ENCODE measurements at places on chromosomes 7 and 10.

DNA sequence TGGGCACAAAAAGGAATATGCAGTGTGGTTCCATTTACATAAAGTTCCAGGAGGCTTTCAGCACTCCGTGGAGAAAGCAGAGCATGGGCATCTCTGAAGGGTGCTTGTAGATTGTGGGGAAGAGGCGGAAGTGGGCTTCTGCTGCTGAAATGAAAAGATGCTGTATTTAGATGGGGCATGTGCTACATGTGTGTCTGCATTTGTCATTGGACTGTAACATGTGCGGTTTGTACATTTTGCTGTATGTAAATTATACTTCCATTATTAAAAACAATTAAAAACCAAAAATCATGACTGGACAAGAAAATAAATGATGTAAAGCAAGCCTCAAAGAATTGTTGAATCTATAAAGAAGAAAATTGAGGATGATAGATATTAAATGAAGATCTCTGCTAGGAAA lies 334.0 kb downstream of the WDR37 start:
- no peak for DNase-seq

- no peak for DNase-seq
These were observed 665 bp downstream of the INSYN2A start for GRCh38 chr10:127195571-127196281.

- no peak for DNase-seq
These were observed 120.3 kb upstream of the CELF2 start for GRCh38 chr10:10897400-10897799.

DNA sequence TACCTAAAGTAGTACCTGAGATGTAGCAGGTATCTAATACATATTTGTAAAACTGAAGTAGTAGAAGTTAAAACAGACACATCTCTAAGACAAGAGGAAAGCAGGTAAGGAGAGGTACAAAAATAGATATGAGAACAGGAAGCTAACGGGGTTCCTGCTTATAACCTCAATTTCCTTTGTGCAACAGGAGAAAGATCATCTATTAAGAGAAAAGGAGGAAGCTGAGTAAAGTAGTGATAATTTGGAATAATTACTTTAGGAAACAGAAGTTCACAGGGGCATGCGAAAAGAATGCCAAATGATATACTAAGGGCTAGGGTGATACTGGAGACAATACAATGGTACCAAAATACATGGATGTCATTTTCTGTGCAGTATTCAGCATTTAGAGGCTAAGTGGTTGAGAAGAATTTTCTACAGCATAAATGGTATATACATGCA lies 108.7 kb downstream of the NRBF2 start:
- DNase-seq, result no peak

DNA sequence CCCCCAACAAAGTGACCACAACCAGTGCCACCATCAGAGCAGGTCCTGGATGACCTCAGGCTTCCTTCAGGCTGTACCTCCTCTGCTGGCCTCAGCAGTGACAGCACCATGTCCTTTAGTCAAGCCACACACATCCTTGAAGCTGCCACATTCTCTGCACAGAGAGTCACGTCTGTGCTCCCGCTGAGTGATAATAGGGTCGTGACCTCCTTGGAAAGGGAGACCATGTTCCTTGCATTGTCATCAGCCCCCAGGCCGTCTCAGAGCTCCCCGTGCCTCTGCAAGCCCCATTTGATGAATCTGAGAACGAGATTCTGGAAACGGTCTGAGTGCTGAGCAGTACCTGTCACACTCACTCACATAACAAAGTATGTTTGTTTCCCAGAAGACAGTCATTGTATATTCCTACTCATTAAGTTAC lies 106.5 kb upstream of the PRR15 start:
- no peak for DNase-seq

DNA sequence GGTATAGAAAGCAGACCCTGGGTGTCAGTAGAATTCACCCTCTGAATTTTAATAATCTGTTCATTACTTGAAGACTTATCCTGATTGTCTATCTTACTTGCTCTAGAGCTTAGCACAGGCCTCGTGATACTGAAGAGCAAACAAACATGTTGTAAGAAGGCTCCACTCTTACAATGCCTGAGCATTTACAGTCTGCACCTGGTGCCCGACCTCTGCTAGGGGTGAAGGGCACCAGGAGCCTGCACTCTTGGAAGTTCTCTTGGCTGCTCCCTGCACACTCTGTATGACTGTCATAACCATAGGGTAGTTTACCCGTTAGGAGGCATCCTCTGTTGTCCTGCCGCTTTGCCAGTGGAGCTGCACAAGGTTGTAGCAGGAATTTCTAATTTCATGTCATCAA lies 91.3 kb upstream of the NPY start:
- no peak for DNase-seq

- DNase-seq, result no peak
These were observed 14.6 kb downstream of the UMAD1 start for GRCh38 chr7:7654964-7655715.

DNA sequence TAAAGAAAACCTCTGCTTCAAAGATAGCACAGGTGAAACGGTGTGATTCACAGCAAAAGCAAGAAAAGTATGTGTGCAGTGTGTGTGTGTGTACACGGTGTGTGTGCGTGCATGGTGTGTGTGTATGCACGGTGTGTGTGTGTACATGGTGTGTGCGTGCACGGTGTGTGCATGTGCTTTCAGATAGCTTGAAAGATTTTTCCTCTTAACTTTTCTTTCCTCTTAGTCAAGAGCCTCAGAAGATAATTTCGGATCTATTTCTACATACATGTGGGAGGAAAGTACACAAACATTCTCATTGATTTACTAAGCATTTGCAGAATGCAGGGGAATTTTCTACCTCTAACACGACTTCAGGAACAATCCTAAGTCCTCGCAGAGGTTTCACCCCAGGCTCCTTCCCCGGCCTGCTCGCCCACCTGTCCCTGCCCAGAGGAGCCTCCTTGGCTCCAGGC lies 2.9 kb downstream of the FGFR2 start:
- DNase-seq, result no peak

DNA sequence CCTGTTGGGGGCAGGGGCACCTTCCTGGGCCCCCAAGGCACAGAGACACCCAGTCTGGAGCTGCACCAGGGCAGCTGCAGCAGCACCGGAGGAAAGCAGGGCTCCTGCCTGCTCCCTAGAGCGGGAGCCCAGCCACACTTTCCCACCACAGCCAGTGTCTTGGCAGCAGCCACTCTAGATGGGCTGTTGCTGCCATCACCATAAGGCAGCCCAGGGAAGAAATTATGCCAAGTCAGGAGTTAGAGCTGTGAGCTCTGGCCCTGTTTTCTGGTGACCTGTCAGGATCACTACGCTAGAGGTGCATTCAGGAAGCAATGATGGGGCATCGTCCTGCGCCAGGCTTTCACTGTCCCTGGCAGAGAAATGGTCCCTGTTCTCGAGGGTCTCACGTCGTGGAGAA lies 38.0 kb upstream of the ZNRF2 start:
- no peak for DNase-seq

DNA sequence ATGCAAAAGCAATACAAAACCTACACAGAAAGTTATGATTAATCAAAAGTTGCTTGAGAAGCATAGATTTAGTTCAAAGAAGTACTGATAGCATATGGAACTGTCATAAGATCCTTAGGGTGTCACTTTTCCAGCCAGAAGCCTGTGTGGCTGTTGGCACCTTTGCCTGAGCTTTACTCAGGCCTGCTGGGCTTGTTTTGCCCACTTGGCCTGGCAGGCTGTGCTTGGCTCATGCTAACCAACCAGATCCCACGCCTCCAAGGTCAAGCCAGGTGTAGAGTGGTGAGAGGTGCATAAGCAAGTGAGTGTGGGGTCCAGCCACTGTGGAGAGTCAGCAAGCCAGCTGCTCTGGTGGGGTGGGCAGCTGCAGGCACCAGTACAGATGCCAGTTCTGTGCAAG lies 12.0 kb upstream of the LIPA start:
- no peak for DNase-seq

- no peak for DNase-seq
These were observed 7.3 kb upstream of the FEZF1 start for GRCh38 chr7:122311734-122312450.

DNA sequence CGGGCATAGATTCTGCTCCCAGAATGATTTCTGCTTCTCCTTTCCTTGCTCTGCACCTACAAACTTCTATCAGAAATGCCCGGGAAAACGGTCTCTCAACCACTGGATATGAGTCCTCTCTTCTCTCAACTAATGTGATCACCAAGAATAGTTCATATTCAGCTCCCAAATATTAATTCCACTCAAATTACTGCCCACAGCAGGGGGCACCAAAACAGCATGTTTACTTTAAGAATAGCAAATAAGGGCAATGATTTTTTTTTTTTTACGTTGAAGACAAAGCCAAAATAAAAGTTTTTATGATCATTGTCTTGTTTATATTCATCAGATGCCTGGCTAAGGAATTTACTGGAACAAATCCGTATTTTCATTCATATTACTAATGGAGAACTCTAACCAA lies 94.9 kb upstream of the PRSS1 start:
- no peak for DNase-seq

GRCh38 chr7:46532571-46532970 lies 611.5 kb upstream of the IGFBP3 start:
- DNase-seq, result no peak

- peak; percentile 85 for DNase-seq
These were observed 1180.3 kb downstream of the TYW1 start for GRCh38 chr7:68176974-68177373.

- peak; percentile 84 for DNase-seq
These were observed 21.2 kb downstream of the ATP6V1F start for GRCh38 chr7:128883622-128884448.

DNA sequence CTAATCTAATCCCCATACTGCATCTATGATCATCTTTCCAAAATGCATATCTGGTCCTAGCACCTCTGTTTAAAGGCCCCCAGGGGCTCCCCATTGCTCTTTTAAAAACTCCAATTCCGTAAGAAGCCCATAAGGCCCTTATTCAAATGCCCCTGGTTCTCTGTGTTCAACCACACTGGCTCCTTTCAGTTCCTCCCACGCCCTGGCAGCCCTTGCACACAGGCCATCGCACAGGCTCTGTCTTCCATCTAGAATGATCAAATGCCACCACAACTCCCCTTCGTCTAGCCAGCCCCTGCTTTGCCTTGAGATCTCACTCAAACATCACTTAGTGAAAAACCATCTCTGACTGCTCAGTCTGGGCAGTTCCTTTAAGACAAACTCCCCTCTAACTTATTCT lies 112.9 kb upstream of the LYZL2 start:
- no peak for DNase-seq

DNA sequence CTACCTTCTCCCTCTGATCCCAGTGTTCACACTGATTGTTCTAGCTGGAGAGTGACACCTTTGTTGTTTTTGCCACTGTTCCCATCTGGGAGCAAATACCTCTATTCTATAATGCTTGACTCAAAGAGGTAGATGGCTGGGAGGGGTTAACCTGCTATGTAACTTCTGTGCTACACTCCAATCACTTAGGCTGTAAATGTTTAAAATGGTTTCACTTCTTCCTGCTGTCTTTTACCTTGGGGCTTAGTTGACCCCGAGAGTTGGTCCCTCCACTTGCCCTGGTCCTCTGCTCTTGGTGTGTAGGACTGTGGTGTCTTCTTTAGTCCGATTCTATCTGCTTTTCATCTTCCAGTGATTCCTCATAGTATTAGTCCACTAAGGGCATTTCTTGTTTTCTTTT lies 22.3 kb downstream of the KLHDC10 start:
- no peak for DNase-seq

DNA sequence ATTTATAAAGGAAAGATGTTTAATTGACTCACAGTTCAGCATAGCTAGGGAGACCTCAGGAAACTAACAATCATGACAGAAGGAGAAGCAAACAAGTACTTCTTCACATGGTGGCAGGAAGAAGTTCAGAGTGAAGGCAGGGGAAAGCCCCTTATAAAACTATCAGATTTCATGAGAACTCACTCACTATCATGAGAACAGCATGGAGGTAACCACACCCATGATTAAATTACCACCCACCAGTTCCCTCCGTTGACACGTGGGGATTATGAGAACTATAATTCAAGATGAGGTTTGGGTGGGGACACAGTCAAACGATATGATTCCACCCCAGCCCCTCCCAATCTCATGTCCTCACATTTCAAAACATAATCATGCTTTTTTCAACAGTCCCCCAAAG lies 124.2 kb upstream of the PCGF5 start:
- DNase-seq, result no peak

DNA sequence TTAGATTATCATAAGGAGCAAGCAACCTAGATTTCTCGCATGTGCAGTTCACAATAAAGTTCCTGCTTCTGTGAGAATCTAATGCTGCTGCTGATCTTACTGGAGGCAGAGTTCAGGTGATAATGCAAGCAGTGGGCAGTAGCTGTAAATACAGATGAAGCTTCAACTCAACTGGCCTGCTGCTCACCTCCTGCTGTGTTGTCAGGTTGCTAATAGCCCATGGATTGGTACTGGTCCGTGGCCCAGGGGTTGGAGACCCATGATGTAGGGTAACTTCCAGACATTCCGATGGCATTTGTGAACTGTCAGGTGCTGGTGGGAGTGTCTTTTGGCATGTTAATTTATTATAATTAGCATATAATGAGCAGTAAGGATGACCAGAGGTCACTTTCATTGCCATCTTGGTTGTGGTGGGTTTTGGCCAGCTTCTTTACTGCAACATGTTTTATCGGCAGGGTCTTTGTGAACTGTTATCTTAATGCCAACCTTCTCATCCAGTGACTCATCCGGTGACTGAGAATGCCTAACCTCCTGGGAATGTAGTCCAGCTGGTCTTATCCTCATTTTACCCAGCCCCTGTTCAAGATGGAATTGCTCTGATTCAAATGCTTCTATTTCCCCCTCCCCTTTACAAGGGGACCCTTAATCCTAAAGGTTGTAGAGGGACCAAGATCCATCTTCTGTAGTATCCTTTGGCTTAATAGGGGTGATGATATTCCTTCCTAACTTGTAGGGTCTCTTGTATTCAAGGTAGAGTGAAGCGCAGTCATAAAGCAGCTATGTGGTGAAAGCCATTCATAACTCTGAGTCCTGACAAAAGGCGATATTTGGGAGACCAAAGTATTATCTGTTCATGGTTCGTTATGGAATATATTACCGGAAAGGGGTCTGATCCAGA lies 165.8 kb downstream of the CCSER2 start:
- peak; percentile 31 for DNase-seq

GRCh38 chr10:115417585-115418265 lies 324.6 kb downstream of the ATRNL1 start:
- DNase-seq, result peak; percentile 47

DNA sequence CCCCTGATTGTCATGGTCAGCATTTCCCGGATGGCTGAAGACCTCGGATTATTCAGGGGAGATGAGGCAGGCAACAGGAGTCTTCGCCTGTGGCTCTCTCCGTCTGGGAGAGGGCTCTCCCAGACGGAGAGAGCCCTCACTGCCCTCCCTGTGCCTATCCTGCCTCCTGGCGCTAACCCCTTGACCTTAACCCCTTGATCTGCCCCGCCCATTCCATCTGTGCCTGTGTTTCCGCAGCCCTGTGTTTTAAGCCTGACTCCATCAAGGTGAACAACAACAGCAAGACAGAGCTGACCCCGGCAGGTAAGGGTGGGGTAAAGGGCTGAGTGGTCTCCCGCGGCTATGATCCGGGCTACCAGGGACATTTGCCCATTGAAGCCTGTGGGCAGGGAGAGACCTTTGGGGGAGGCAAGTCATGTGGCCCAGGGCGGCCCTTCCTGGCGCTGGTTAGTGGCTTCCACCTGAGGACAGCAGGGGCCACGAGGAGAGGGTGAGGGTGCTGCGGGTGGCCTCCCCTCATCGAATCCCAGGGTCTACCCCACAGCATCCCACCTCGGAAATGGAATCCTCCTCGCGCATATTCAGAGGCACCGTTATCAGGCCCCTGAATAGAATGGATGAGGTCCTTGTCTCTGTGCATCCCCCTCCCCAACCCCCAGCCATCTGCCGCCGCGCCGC lies 4.2 kb upstream of the MUC12 start:
- DNase-seq, result no peak

Measured in SJCRH30 (cell line).